ENCODE measurements at places on chromosomes 13 and 19.

DNA sequence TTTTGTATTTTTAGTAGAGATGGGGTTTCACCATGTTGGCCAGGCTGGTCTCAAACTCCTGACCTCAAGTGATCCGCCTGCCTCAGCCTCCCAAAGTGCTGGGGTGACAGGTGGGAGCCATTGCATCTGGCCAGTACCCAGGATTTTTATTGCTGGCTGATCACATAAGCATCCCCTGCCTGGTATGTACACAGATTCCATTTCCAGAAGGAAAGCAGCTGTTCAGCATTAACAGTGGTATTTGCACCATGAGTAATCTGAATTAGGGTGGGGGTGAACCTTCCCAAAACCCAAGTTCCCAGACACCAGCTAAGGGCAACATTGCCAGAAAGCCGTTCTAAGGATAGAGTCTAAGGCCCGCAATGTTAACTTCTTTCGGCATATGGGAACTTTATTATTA is 7.3 kb downstream of the ZNF555 start:
- DNase-seq = no peak

DNA sequence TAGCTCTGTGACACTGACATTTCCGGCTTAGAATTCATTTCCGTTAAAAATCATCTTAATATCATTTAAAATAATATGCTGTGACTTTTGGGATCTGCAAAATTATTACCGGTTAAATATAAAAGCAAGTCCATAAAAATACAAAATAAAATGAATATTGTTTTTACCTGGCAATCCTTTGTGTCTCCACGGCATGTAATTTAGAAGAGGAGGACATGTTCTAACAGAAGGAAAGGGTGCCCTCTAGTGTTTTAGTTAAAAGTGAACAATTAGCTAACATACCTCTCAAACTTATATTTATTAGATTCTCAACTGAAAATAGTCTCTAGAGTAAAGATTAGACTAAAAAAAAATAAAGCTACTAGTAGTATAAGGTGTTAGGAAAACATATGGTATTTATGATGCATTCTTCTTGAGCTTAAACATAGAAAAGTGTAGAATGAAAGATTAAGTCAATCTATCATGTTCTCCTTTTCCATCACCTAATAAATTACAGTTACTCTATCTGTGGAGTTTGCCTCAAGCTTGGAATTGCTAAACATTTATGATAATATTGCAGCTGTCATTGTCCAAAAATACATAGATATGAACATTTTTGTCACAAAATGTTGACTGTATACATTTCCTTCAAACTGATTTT is 676.7 kb upstream of the SPRY2 start:
- no peak for DNase-seq

DNA sequence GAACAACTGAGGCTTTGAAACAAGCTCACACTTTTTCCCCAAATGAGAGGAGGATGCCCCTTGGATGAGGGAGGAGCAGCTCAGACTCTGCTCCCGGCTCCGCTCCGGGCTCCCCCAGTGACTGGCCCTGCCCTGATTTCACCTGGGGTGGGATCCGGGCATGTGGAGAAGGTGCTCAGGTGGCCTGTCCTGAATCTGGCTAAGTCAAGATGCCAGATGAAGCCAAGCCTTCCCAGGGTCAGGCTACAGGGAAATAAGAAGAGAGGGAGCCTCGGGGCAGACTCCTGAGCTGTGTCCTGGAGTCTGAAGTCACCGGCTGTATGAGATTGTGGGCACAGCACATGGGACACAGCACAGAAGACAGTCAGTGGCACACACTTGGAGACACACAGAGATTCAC is 10.3 kb downstream of the CEACAM5 start:
- no peak for DNase-seq

GRCh38 chr19:55178781-55179599 is 1.1 kb downstream of the SYT5 start:
- DNase-seq = peak; percentile 69

DNA sequence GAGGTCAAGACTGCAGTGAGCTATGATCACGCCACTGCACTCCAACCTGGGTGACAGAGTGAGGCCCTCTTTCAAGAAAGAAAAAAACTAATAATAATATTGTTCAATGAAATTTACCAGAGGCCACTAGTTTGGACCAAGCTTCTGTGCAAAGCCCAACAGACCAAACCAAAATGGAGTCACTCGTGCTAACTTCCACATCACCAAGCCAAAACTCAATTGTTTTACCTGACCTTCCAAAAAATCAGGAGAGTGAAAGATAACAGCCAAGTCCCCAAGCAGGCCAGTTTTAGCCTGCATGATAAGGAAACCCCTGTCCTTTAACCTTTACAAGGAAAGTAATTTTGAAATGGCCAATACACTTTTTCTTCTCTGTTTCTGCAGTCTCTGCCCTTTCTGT is 20.0 kb downstream of the LYPD3 start:
- DNase-seq = no peak

GRCh38 chr19:46256855-46257254 is 27.3 kb downstream of the IGFL1 start:
- no peak for DNase-seq

GRCh38 chr13:68736961-68737360 is 1370.7 kb upstream of the ATXN8OS start:
- no peak for DNase-seq

- DNase-seq = no peak
These were observed 55.7 kb upstream of the PTPRS start for GRCh38 chr19:5396096-5396939.

GRCh38 chr19:371501-372168 is 27.0 kb upstream of the MIER2 start:
- no peak for DNase-seq

DNA sequence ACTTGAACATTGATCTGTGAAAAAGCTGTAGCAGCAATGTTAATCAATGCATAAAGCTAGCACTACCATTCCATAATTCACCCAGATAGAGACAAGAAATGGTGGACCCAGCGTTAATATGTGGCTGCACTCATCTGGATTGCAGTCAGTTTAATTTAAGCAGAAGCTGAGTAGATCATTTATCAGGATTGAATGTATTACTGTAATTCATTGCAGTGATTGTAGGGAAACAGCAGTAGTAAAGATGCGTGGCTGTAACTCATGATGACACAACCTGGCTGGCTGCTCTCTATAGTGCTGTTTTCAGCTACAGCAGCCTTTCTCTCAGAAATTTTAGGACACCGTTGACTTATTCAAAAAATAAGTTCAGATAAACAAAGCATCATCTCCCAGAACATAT is 499.5 kb upstream of the SLITRK6 start:
- DNase-seq = no peak

DNA sequence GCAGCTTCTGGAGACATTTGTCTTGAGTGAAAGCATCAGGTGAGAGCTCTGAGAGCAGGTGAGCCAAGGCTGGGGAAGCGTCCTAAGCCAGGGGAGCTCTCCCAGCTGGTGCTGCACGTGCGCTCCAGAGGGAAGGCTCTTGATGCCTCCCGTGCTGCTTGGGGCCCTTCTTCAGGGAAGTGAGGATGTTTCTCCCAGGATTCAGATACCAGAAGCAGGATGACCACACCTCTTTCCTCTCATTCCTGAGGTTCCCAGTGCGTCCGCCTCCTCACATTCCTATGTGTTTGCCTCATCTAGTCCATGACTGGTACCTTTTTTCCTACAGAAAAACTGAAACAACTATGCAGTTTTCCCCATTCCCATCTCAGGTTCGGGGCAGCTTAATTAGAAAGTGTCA is 231.0 kb upstream of the IRS2 start:
- DNase-seq = no peak

- no peak for DNase-seq
These were observed 15.7 kb downstream of the NOSIP start for GRCh38 chr19:49564616-49565045.

GRCh38 chr13:52936806-52937205 is 88.4 kb upstream of the PCDH8 start:
- no peak for DNase-seq

DNA sequence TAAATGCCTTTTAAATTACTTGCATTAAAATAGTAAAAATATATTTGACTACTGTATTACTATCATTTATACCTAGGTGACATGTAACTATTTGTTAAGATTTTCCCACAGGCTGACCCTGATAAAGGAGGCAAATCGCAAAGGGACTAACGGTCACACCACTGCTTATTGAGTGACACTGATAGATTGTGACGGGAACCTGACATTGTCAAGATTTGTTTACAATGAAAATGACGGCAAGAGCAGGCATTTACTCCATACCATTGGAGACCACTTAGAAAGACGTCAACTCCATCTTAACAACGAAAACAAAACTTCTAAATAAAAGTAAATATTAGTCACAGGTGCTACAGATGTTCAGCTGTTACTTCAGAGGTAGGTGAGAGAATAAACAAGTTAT is 289.0 kb downstream of the DACH1 start:
- DNase-seq = no peak

DNA sequence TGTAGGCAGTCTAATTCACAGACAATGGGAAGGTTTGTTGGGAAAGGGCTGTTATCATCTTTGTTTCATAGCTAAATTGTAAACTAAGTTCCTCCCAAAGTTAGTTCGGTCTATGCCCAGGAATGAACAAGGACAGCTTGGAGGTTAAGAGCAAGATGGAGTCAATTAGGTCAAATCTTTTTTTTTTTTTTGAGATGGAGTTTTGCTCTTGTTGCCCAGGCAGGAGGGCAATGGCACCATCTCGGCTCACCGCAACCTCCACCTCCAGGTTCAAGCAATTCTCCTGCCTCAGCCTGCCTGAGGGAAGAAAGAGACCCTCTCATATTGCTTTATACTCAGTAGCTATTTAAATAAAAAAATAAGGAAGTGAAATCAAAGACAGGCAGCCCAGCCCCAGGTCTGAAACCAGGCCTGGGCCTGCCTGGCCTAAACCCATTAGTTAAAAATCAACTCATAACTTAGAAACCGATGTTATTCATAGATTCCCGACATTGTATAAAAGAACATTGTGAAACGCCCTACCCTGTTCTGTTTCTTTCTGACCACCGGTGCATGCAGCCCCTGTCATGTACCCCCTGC is 297.4 kb upstream of the SGCG start:
- DNase-seq = no peak

DNA sequence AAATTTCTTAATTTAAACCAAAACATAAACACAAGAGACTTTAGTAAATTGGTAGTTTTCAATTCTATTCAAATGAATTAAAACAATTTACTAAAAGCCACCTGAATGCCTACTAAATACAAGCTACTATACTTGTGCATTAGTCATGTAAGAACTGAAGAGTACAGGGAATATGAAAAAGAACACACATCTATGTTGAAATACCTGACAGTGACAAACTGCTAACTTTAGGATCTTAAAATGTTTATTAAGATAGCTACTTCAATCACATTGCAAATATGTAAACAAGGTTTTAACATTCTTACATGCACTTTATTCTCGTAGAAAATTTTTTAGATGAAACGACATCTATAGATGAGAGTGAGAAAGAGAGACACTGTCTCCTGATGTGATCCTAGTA is 4.1 kb downstream of the SPRYD7 start:
- no peak for DNase-seq

DNA sequence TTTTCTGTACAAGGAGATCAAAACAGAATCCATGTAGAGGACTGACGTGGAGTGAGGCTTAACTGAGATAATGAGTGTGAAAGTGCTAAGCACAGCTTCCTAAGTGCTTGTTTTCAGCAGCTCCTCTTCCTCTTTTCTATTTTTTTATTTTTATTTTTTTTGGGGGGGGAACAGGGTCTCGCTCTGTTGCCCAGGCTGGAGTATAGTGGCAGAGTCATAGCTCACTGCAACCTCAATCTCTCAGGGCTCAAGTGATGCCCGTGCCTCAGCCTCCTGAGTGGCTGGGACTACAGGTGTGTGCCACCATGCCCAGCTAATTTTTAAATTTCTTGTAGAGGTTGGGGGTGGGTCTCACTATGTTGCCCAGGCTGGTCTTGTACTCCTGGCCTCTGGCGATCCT is 5.6 kb upstream of the FOSB start:
- no peak for DNase-seq

- no peak for DNase-seq
These were observed 193.8 kb downstream of the KATNAL1 start for GRCh38 chr13:30113551-30113950.

GRCh38 chr19:42184401-42184861 is 33.0 kb downstream of the DEDD2 start:
- peak; percentile 73 for DNase-seq

DNA sequence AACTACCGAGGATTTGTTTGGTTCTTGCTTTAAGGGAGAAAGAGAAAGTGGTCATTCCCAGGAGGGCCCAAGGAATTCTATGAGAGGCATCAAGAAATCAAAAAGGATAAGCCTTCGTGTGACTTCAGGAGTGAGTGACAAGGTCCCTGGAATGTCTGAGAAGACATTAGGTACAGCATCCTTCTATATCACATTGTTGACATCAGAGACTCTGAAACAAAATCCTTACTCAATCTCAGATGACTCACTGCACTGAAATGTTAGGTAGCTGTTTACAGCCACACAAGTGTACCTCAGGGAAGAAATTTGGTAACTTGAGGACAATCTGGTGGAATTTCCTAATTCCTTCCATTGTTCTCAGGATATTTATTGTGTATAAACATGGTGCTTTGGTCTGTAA is 7.9 kb upstream of the LGALS14 start:
- no peak for DNase-seq

- no peak for DNase-seq
These were observed 36.8 kb downstream of the PPP2R1A start for GRCh38 chr19:52226652-52227051.

GRCh38 chr19:53581871-53582279 is 43.9 kb downstream of the ZNF331 start:
- no peak for DNase-seq

- no peak for DNase-seq
These were observed 2.1 kb upstream of the TEX29 start for GRCh38 chr13:111318386-111318785.

GRCh38 chr13:98275681-98276171 is 98.7 kb upstream of the RNF113B start:
- DNase-seq = no peak

- no peak for DNase-seq
These were observed 225.8 kb upstream of the MAB21L1 start for GRCh38 chr13:35702316-35702715.

DNA sequence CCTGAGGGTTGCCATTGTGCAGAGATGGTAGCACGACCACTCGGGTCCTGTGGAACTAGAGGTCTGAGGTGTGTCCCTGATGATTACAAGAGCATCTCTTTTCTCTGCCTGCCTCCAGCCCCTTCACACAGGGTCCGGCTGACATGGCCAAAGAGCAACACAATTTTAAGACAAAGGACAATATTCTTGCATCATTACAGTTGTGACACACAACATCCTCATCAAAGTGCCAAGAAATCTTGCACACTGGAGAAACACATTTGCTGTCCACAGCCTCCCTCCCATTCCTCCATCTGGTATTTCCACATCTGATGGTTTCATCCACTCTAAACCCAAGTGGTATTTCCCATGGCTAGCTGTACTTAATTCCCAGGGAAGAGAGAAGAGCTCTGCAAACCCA is 12.8 kb downstream of the COL4A1 start:
- DNase-seq = no peak

- no peak for DNase-seq
These were observed at the start of gene HMG20B for GRCh38 chr19:3572855-3573161. TSS of gene HMG20B (plus strand) at chr19:3572944. CDS start at chr19:3573310, 366 bp downstream.

Measured in NCI-H187 treated with DMSO at 0.1 percent for 48 hours (cell line).